CD4-positive, alpha-beta T cell (primary cell): ENCODE measurements at places on chromosomes 12 and 14. TPM values are rescaled to one million over a fixed set of nuclear protein-coding genes. Genes with fewer than 3 reads are reported as not detected.
A peak's percentile ranks its signal among the peaks of the same experiment; 100 is the strongest.

GRCh38 chr12:26402648-26403047, 207.3 kb downstream of the SSPN start:
- no peak overlapping the region for H3K4me3 ChIP-seq
- peaks cover 11% of the 10 kb centered on the region for H3K36me3 ChIP-seq
- DNase-seq = no peak

GRCh38 chr12:32390572-32391219, 8.7 kb upstream of the FGD4 start:
- H3K4me3 ChIP-seq = peak overlapping the region; percentile 15
- H3K27me3 ChIP-seq = peaks cover 15% of the 10 kb centered on the region
- H3K27ac ChIP-seq = no peak overlapping the region
- no peaks in the 10 kb centered on the region for H3K4me1 ChIP-seq

DNA sequence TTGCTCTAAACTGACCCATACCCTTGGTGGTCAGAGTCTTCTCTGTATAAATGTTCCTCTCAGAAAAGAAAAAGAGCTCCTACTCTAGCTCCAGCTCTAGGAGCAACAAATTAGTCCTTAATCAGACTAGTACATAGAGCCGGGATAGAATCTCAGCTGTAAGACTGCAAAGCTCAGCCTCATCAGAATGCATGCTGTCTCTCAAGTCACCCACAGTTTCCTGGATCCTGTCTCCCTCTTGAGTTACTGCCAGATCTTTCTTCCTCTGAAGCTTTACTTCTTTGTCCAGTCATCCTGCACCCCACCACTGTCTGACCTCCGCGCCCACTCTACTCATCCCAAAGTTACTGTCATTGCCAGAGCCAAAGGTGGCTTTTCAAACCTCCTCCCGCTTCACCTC, 139.3 kb upstream of the PRMT8 start:
- DNase-seq = no peak
- H3K36me3 ChIP-seq = no peaks in the 10 kb centered on the region
- H3K4me1 ChIP-seq = no peaks in the 10 kb centered on the region
- H3K27me3 ChIP-seq = peaks cover 4% of the 10 kb centered on the region

GRCh38 chr14:77377502-77377844, 294 bp downstream of the SAMD15 start:
- peak overlapping the region; percentile 78 for H3K4me3 ChIP-seq
- H3K27ac ChIP-seq = peak overlapping the region; percentile 89
- DNase-seq = no peak
- no peaks in the 10 kb centered on the region for H3K36me3 ChIP-seq

DNA sequence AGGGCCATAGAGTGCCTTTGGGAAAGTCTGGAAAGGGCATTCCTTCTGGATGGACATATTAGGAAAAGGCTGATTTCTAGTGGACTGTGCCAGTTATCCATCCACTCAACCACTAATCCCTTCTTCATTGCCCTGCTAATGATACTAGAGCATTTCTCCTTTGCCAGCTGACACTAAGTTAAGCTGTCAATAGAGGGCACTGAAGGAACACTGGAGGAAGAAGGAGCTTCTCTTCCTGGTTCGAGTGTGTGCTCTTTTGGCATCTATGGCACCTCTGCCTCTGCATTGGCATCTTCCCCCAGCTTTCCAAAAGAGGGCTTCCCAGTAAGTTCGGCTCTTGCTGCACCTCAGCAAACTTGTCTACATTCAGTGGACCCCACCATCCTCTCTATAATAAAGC, 165.4 kb downstream of the DERA start:
- DNase-seq = no peak
- H3K36me3 ChIP-seq = no peaks in the 10 kb centered on the region
- no peaks in the 10 kb centered on the region for H3K27me3 ChIP-seq

DNA sequence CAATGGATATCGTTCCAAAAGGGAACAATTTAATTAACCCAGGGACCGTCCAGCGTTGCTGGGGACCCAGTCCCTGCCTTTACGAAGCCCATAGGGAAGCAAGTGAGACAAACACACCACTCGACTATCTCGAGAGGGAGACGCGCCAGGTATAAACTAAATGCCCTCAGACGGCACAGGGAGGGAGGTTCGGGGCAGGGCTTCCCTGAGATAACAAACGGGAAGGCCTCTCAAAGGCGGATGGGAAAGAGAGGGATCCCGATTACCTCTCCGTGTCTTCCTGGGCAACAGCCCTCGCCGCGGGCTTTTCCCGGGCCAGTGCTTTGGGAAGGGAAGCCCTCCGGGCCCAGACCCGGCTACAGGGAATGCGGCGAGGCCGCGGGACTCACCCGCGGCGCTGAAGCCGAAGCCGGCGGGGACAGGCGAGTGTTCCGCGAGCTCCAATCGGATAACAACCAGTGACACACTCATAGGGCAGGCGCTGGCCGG, 390 bp downstream of the BRAP start:
- DNase-seq = no peak
- peak overlapping the region; percentile 92 for H3K4me3 ChIP-seq
- H3K27ac ChIP-seq = peak overlapping the region; percentile 65
- H3K36me3 ChIP-seq = peaks cover 27% of the 10 kb centered on the region
- no peaks in the 10 kb centered on the region for H3K27me3 ChIP-seq

DNA sequence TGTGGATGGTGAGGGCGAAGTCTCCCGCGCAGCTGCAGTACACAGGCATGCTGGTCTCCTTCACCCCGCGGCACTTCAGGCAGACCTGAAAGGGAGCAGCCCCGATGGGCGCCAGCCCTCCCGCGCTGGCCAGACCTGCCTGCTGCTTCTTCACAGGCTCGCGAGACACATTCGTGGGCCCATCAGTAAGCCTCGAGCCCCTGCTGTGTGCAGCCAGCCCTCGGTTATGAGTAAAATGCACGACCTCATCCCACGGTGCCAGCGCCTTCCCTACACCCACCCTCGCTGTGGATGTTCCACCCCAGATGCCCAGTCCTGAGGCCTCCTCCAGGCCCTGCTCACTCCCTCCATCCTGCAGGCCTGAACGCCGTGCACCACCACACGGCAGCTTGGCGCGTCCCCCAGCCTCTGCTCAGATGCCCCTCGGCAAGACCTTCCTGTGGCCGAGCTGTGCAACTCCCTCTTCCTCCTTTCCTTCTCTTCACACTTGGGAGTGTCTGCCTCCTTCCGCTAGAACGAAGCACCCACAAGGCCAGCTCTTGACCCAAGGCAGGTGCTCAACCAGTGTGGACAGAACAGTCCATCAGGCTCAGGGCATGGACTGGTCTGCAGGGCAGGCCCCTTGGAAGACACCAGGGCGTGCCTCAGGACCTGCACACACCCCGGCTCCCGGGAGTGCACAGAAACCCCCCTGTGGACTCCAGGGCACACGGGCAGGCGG, 6.5 kb downstream of the P2RX2 start:
- no peak overlapping the region for H3K27ac ChIP-seq
- H3K4me1 ChIP-seq = no peaks in the 10 kb centered on the region
- H3K4me3 ChIP-seq = no peak overlapping the region

DNA sequence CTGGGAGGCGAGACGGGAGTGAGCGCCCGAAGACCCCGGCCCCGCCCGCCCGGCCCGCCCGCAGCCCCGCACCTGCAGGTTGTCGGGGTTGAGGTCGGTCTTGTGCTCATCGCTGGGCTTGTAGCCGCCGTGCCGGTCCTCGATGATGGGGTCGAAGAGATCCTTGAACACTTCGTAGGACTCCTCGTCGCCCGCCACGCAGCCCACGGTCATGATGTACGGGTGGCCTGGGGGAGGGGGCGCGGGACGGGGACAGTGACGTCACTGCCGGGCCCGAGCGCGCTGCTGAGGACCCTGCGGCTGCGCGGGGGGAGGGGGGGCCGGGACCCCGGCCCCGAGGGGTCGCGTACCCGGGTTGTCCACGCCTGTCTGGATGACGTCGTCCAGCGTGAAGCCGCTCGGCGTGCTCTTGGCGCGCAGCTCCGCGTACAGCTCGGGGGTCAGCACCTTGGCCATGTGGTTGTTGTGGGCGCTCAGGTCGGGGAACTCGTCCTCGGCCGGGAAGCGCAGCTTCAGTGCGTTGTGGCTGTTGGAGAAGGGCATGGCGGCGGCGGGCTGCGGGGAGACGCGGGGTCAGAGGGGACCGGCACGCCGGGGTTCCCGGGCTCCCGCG, 573 bp downstream of the CKB start:
- DNase-seq = no peak
- H3K36me3 ChIP-seq = no peaks in the 10 kb centered on the region
- H3K4me1 ChIP-seq = peaks cover 45% of the 10 kb centered on the region
- no peak overlapping the region for H3K27ac ChIP-seq
- peaks cover 19% of the 10 kb centered on the region for H3K27me3 ChIP-seq

- H3K4me1 ChIP-seq = no peaks in the 10 kb centered on the region
- H3K27me3 ChIP-seq = no peaks in the 10 kb centered on the region
- peaks cover 99% of the 10 kb centered on the region for H3K36me3 ChIP-seq
- peak; percentile 56 for DNase-seq
- no peak overlapping the region for H3K27ac ChIP-seq
Measured at GRCh38 chr12:56601503-56601902, 28.6 kb downstream of the BAZ2A start.

DNA sequence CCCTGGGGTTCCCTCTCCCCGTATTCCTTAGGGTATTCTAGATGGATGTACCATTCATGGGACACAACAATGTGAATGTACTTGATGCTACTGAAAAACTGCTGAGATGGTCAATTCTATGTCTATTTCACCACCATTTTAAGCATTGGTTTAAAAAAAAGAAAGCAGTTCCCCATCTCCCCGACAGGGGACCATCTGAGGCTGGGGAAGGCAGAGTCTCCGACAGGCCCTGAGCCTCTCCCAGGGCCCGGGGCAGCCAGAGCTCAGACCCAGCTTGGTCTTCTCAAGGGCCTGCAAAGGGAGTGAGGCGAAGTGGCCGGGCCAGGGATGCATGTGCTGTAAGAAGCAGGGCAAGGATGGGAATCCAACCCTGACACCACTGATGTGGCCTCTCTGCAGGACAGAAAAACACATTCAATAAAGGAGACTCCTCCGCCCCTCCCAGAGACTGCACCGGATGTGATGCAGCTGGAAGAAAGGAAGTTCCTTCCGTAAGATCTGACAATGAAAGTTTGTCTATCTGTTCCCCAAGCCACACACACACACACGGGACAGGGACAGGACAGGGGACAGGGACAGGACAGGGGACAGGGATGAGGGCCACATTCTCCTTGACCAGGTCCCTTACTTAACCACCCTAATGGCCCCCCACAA, 234.1 kb downstream of the BCL11B start:
- H3K4me1 ChIP-seq = peaks cover 3% of the 10 kb centered on the region
- H3K36me3 ChIP-seq = no peaks in the 10 kb centered on the region
- no peaks in the 10 kb centered on the region for H3K27me3 ChIP-seq
- no peak overlapping the region for H3K27ac ChIP-seq
- DNase-seq = no peak
- H3K4me3 ChIP-seq = no peak overlapping the region

- DNase-seq = no peak
- peaks cover 82% of the 10 kb centered on the region for H3K36me3 ChIP-seq
- H3K4me3 ChIP-seq = no peak overlapping the region
- H3K27ac ChIP-seq = no peak overlapping the region
- H3K27me3 ChIP-seq = no peaks in the 10 kb centered on the region
Measured at GRCh38 chr12:68823696-68824095, 15.7 kb downstream of the MDM2 start.

GRCh38 chr12:89571491-89572195, 45.8 kb upstream of the POC1B start:
- no peak for DNase-seq
- no peaks in the 10 kb centered on the region for H3K27me3 ChIP-seq
- H3K36me3 ChIP-seq = no peaks in the 10 kb centered on the region
- no peak overlapping the region for H3K27ac ChIP-seq
- H3K4me1 ChIP-seq = no peaks in the 10 kb centered on the region

DNA sequence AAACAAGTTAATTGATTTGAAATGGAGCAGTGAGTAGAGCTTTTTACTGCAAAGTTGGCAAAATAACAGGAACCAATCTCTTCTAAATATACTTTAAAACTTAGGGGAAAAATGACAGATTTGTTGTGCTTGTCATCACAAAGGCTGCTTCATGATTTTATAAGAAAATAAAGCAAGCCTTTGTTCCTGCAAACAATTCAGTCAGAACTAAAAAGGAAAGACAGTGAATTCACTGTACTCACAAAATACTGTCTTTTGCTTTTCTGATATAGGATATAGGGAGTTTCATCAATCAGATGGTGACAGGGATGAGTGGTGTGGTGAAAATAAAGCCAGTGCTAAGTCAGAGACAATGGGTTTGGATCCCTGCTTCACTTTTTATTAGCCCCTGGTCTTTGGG, 126.0 kb downstream of the HELB start:
- no peaks in the 10 kb centered on the region for H3K27me3 ChIP-seq
- no peak overlapping the region for H3K27ac ChIP-seq
- DNase-seq = no peak
- no peaks in the 10 kb centered on the region for H3K4me1 ChIP-seq
- no peak overlapping the region for H3K4me3 ChIP-seq
- H3K36me3 ChIP-seq = no peaks in the 10 kb centered on the region

GRCh38 chr12:67354966-67355365, 85.8 kb downstream of the CAND1 start:
- no peak overlapping the region for H3K27ac ChIP-seq
- no peak overlapping the region for H3K4me3 ChIP-seq
- DNase-seq = no peak
- no peaks in the 10 kb centered on the region for H3K27me3 ChIP-seq
- peaks cover 4% of the 10 kb centered on the region for H3K4me1 ChIP-seq
- no peaks in the 10 kb centered on the region for H3K36me3 ChIP-seq

GRCh38 chr12:40959041-40959440, 229.1 kb upstream of the PDZRN4 start:
- no peak overlapping the region for H3K27ac ChIP-seq
- no peaks in the 10 kb centered on the region for H3K27me3 ChIP-seq
- no peaks in the 10 kb centered on the region for H3K4me1 ChIP-seq

GRCh38 chr12:116146386-116146785, 131.1 kb downstream of the MED13L start:
- H3K27ac ChIP-seq = no peak overlapping the region
- DNase-seq = no peak
- H3K4me1 ChIP-seq = peaks cover 13% of the 10 kb centered on the region
- no peaks in the 10 kb centered on the region for H3K27me3 ChIP-seq
- H3K36me3 ChIP-seq = no peaks in the 10 kb centered on the region

- peaks cover 27% of the 10 kb centered on the region for H3K4me1 ChIP-seq
- no peaks in the 10 kb centered on the region for H3K27me3 ChIP-seq
- DNase-seq = no peak
- H3K36me3 ChIP-seq = peaks cover 15% of the 10 kb centered on the region
Measured at GRCh38 chr14:55370883-55371455, 40.7 kb downstream of the ATG14 start.

DNA sequence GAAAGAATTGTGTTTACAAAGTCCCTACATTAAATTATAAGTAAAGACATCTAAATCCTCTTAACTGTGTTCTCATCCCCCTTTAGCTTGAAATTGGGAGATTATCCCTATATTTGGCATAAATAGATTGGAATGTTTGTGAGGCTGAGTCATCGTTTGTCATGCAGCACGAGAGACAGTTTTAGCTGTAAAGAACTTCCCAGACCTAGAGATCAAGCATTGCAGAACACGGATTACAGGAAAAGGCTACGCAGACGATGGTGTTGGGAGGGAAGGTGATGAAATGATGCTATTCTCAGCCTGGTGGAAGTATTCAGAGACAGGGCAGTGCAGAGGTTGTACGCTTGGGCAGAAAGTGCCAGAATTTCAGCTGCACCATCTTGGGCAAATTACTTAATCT, 93.8 kb downstream of the PTPRB start:
- no peak overlapping the region for H3K27ac ChIP-seq
- H3K4me3 ChIP-seq = no peak overlapping the region
- DNase-seq = no peak
- H3K36me3 ChIP-seq = no peaks in the 10 kb centered on the region

ISM2 gene
- total RNA-seq = not detected

OR6C2 gene
- not detected for total RNA-seq

KRT79 gene
- total RNA-seq = not detected

GSC gene
- total RNA-seq = not detected

EFS gene
- not detected for total RNA-seq

HOXC6 gene
- not detected for total RNA-seq

CD4 gene
- total RNA-seq = 134 TPM
